ENCODE measurements at places on chromosomes 6 and 20. TPM values are rescaled to one million over a fixed set of nuclear protein-coding genes. Genes with fewer than 3 reads are reported as not detected.

OR2H2 gene
- not detected for total RNA-seq

TTK gene
- total RNA-seq: 0.85 TPM

RPS10 gene
- 2,447 TPM for total RNA-seq

GCNT2 gene
- total RNA-seq: 4.0 TPM

DNAAF9 gene
- total RNA-seq: 6.5 TPM

PBOV1 gene
- not detected for total RNA-seq

CTAGE9 gene
- total RNA-seq: not detected

CALHM4 gene
- not detected for total RNA-seq

SLC17A3 gene
- 1.3 TPM for total RNA-seq

HS3ST5 gene
- not detected for total RNA-seq

Measured in T-helper 17 cell (primary cell).